ENCODE measurements at places on chromosomes 5 and 9. TPM values are rescaled to one million over a fixed set of nuclear protein-coding genes. Genes with fewer than 3 reads are reported as not detected.

GRCh38 chr5:171612749-171613148 lies 172.9 kb upstream of the SMIM23 start:
- no peak overlapping the region for H3K4me3 ChIP-seq
- no peak for DNase-seq
- no peaks in the 10 kb centered on the region for H3K4me1 ChIP-seq
- no peaks in the 10 kb centered on the region for H3K36me3 ChIP-seq
- H3K27ac ChIP-seq: no peak overlapping the region
- peaks cover 4% of the 10 kb centered on the region for H3K27me3 ChIP-seq

- H3K4me1 ChIP-seq: no peaks in the 10 kb centered on the region
- no peak for DNase-seq
- H3K36me3 ChIP-seq: no peaks in the 10 kb centered on the region
Measured at GRCh38 chr5:108102463-108102862, 279.4 kb downstream of the FBXL17 start.

GRCh38 chr9:71878327-71879274 lies 32.4 kb downstream of the ABHD17B start:
- no peak overlapping the region for H3K4me3 ChIP-seq
- no peak overlapping the region for H3K27ac ChIP-seq
- H3K36me3 ChIP-seq: peaks cover 4% of the 10 kb centered on the region
- H3K4me1 ChIP-seq: no peaks in the 10 kb centered on the region
- DNase-seq: no peak
- no peaks in the 10 kb centered on the region for H3K27me3 ChIP-seq

DNA sequence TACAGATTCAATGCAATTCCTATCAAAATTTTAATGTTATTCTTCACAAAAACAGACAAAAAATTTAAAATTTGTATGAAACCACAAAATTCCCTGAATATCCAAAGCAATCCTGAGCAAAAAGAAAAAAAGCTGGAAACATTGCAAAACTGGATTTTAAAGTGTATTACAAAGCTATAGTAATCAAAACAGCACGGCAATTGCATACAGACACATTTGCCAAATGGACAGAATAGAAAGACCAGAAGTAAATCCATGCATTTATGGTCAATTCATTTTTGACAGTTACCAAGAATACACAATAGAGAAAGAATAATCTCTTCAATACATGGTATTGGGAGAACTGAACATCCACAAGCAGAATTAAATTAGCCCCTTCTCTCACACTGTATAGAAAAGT lies 110.5 kb downstream of the TMEM232 start:
- no peaks in the 10 kb centered on the region for H3K4me1 ChIP-seq
- no peaks in the 10 kb centered on the region for H3K36me3 ChIP-seq
- no peak overlapping the region for H3K4me3 ChIP-seq

DNA sequence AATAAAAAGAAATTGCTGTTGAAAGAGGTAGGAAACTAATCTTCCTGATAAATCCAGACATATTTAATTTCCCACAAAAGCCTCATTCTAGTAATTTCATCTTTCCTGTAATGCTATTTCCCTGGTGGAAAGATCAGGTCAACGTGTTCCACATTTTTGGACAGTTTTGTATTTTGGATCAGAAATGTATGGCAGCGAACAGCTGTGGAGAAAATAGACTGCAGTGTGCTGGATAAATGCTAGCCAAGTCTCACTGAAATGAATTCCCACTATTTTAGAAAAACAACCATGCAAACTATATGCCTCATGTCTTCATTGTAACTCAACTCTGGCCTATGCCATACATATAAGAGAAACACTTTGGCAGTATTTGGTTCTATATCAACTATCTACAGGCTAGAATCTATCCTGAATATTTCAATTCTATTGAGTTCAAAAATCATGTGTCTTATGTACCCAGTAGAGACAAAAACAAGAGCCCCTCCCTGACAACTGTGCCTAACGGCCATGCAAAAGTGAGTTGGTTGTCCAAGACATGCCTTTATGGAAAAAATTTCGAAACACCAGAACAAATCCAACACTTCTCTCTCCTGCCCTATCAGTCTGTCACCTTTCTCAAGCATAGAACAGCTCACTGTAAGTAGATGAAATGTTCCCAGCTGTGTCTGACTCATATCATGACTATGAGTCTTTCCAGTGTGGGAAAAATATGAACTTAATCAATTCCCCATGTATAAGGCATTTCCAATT lies 191.3 kb upstream of the NREP start:
- H3K4me3 ChIP-seq: no peak overlapping the region
- H3K27me3 ChIP-seq: no peaks in the 10 kb centered on the region
- DNase-seq: no peak
- no peaks in the 10 kb centered on the region for H3K4me1 ChIP-seq
- no peak overlapping the region for H3K27ac ChIP-seq

DNA sequence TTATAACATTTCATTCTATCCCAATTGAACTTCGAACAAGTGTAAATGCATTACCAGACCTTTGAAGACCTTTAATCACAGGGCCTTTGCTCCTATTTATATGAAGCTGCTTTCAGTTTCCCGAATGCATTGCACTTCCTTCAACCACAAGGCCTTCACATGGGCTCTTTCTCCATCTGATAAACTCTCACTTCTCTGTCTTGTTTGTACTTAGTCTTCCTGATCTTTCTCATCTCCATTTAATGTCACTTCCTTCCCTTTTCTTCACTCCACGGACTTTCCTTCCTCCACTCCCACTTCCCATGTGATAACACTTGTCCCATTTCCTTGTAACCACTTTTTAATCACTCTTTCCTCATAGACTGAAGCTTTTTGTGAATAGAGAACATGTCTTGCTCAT lies 74.3 kb upstream of the TNC start:
- H3K27me3 ChIP-seq: no peaks in the 10 kb centered on the region
- H3K36me3 ChIP-seq: no peaks in the 10 kb centered on the region
- no peak overlapping the region for H3K4me3 ChIP-seq
- H3K4me1 ChIP-seq: no peaks in the 10 kb centered on the region

GRCh38 chr9:69222970-69223369 lies 48.9 kb downstream of the TJP2 start:
- H3K27ac ChIP-seq: no peak overlapping the region
- H3K4me1 ChIP-seq: no peaks in the 10 kb centered on the region
- DNase-seq: no peak
- no peaks in the 10 kb centered on the region for H3K27me3 ChIP-seq
- H3K36me3 ChIP-seq: no peaks in the 10 kb centered on the region
- no peak overlapping the region for H3K4me3 ChIP-seq

DNA sequence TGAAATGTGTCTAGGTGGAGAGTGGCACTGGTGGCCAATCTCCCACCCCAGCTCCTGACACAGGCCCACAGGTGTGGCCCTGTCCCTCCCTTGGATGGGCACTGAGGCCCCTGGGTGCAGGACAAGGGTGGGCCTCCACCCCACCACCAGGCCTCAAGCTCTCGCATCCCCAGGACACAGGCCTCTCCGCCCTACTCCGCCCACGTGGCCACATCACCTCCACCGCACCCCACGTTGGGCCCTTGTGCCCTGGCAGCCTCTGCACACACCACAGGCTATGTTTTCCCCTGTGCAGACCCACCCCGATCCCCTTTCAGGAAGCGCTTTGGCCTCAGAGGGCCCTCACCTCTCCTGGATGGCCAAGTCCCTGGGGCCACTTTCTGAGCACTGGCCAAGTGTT lies 54.7 kb downstream of the SECISBP2 start:
- no peak for DNase-seq
- no peaks in the 10 kb centered on the region for H3K27me3 ChIP-seq
- H3K4me3 ChIP-seq: no peak overlapping the region
- peaks cover 11% of the 10 kb centered on the region for H3K36me3 ChIP-seq
- peaks cover 20% of the 10 kb centered on the region for H3K4me1 ChIP-seq
- H3K27ac ChIP-seq: no peak overlapping the region

DNA sequence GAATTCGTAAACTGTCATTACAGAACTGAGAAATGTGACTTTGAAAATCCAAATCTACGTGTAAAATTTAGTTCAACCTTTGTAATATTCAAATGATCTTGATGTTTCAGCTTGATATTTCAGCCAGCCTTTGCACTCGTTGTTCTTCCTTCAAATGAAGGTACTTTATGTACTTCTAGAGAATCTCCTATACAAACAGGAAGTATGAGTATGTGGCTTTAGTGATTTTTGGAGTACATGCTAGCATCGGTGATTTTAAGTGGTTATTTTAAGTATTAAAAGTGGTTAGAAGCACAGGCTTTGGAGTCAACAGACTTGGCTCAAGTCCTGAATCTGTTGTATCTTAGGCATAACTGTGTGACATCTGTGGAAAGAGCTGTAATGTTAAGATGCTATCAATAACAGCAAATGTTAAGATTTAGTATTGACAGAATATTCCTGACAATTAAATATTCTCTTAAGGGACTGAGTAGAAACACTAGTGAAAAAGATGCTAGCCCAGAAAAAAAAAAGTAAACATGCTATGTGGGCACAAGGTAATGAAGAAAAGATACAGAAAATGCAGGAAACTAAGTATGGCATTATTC lies 398.0 kb downstream of the ADGRV1 start:
- H3K27ac ChIP-seq: no peak overlapping the region
- H3K36me3 ChIP-seq: no peaks in the 10 kb centered on the region
- no peaks in the 10 kb centered on the region for H3K27me3 ChIP-seq
- DNase-seq: no peak

GRCh38 chr9:15531380-15531779 lies 20.6 kb upstream of the PSIP1 start:
- H3K4me3 ChIP-seq: no peak overlapping the region
- no peaks in the 10 kb centered on the region for H3K4me1 ChIP-seq
- no peak overlapping the region for H3K27ac ChIP-seq
- DNase-seq: no peak

DNA sequence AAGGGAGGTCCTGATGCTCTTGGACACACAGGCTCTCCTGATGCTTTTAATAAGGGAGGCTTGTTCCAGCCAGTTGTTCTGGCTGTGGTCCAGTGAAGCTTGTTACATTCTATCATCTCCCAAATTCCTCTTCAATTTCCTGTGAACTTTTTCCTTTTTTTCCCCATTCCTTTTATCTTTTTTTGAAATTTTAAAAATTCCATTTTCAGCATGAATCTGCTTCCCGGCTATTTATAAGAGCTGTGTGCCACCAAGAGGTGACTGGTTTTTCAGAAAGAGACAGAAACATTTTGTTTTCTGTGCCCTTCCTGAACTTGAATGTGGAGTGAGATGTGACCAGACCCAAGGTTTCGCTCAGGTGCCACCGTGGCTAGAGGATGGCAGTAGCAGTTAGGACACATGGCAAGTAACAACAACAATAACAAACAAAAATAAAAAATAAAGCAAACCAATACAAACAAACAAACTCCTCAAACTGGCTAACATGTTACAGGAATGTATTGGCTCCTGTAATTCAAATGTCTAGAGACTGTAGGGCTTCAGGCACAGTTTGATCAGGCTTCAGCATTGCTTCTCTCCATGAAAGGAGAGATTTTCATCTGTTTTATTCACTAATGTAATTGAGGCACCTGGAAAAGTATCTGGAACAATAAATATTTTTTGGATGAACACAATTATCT lies 121.1 kb downstream of the BOD1 start:
- no peak overlapping the region for H3K27ac ChIP-seq
- H3K4me3 ChIP-seq: no peak overlapping the region
- no peaks in the 10 kb centered on the region for H3K4me1 ChIP-seq
- DNase-seq: no peak
- no peaks in the 10 kb centered on the region for H3K36me3 ChIP-seq

- no peaks in the 10 kb centered on the region for H3K4me1 ChIP-seq
- H3K27ac ChIP-seq: no peak overlapping the region
- no peaks in the 10 kb centered on the region for H3K36me3 ChIP-seq
- DNase-seq: no peak
Measured at GRCh38 chr5:8949908-8950307, 596.0 kb downstream of the SEMA5A start.

DNA sequence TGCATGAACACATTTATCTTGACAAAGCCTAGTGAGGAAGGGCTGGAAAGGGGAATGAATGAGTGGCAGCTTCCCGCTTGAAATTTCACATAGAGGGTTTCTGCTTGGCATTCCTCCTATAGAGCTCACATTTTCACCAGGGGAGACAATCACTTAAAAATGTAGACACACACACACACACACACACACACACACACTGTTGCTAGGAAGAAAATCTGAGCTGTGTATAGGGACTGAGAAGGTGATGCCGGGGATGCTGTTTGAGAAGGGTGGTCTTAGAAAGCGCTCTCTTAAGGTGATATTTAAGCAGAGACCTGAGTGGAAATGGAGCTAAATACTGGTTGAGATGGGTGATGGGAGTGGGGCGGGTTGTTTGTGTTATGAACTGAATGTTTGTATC lies 70.4 kb downstream of the LRRC70 start:
- no peaks in the 10 kb centered on the region for H3K36me3 ChIP-seq
- H3K4me3 ChIP-seq: no peak overlapping the region
- H3K4me1 ChIP-seq: no peaks in the 10 kb centered on the region
- DNase-seq: no peak

DNA sequence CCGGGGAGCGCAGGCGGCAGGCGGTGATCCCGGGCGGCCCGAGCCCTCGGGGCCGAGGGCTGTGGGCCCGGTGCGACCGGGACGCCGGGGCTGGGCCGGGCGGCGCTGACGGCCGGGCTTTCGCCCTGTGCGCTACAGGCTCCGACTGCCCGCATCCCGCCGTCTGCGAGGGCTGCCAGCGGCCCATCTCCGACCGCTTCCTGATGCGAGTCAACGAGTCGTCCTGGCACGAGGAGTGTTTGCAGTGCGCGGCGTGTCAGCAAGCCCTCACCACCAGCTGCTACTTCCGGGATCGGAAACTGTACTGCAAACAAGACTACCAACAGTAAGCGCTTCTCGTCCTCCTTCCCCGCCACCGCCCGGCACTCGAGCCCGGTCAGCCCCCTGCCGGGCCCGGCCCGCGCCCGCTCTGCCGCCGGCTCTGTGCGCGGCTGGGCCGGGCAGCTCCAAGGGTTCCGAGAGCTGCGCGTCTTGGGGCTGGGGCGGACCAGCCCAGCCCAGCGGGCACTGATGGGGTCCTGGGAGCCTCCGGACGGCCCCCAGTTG lies 1.6 kb downstream of the LMX1B start:
- H3K4me1 ChIP-seq: peaks cover 18% of the 10 kb centered on the region
- DNase-seq: no peak
- peaks cover 45% of the 10 kb centered on the region for H3K27me3 ChIP-seq
- H3K36me3 ChIP-seq: no peaks in the 10 kb centered on the region
- H3K27ac ChIP-seq: no peak overlapping the region
- no peak overlapping the region for H3K4me3 ChIP-seq

DNA sequence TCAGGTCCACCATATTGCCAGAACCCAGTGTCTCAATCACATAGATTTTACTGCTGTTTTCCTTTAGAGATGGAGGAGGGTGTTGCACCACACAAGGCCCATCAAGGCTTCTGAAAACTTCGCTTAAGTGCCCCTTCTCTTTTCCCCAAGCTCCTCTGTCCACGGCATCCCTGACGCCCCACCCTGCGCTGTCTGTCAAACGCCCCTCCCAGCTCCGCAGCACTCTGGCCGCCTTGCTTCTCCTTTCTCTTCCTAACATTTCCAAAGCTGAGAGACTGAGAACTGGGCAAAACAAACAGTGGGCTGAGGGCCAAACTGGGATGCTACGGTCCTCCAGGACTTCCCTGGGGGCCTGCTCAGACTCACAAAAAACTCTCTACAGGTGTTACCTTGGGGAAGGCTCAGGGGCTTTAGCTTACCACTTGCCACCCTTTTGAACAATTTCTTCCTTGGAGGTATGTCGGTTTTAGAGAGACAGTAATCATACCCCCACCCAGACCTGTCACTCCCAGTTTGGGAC lies 28.3 kb upstream of the ERGIC1 start:
- DNase-seq: no peak
- peaks cover 11% of the 10 kb centered on the region for H3K4me1 ChIP-seq
- H3K36me3 ChIP-seq: no peaks in the 10 kb centered on the region

- H3K4me1 ChIP-seq: peaks cover 72% of the 10 kb centered on the region
- no peaks in the 10 kb centered on the region for H3K27me3 ChIP-seq
- H3K4me3 ChIP-seq: no peak overlapping the region
- peaks cover 4% of the 10 kb centered on the region for H3K36me3 ChIP-seq
- no peak overlapping the region for H3K27ac ChIP-seq
Measured at GRCh38 chr5:151208481-151208914, 15.4 kb downstream of the CCDC69 start.

The HRCT1 gene
- total RNA-seq: not detected

The MSX2 gene
- total RNA-seq: not detected

The MATR3 gene
- total RNA-seq: 199 TPM

The ANKRD18A gene
- total RNA-seq: 2.1 TPM
